ENCODE measurements at places on chromosomes 6 and 20.
A peak's percentile ranks its signal among the peaks of the same experiment; 100 is the strongest.

GRCh38 chr20:62984666-62985443 lies 21.9 kb downstream of the BHLHE23 start:
- no peak for DNase-seq

DNA sequence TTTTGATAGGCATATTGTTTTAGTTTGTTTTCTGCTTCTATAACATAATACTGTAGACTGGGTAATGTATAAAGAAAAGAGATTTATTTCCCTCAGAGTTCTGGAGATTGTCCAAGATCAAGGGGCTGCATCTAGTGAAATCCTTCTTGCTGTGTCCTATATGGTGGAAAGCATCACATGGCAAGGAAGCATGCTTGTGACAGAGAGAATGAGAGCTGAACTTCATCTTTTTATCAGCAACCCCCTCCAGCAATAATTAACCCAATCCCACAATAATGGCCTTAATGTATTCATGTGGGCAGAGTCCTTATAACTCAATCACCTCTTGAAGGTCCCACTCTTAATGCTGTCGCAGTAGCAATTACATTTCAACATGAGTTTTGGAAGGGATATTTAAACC lies 141.4 kb downstream of the CENPW start:
- no peak for DNase-seq

DNA sequence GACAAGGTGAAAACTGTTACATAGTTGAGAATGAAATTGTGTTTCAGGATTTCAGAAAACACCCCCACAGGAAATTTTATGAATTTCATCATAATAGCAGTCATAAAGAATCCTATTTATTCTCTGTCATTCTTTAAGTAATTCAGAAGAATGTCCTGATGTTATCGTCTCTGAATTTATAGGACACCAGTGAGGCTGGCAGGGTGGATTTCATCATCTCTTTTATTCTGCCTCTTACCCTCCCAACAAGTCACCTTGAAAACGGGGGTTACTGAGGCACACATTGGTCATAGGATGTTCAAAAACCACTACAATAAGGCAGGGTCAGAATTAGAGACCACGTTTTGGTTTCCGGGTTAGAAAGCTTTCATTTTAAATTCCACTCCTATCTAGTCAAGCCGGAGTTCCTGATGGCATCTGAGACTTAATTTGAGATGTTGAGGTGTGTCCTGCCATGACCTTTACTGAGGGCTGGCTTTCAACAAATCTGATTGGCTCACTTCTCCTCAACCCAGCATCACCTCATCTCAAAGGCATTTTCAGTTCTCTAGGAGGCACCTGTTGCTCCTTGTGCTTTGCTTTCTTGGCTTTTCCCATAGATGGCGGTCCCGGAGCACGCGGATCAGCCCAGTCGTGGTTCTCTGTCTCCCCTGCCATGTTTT lies 230.6 kb upstream of the SUPT3H start:
- DNase-seq, result no peak

DNA sequence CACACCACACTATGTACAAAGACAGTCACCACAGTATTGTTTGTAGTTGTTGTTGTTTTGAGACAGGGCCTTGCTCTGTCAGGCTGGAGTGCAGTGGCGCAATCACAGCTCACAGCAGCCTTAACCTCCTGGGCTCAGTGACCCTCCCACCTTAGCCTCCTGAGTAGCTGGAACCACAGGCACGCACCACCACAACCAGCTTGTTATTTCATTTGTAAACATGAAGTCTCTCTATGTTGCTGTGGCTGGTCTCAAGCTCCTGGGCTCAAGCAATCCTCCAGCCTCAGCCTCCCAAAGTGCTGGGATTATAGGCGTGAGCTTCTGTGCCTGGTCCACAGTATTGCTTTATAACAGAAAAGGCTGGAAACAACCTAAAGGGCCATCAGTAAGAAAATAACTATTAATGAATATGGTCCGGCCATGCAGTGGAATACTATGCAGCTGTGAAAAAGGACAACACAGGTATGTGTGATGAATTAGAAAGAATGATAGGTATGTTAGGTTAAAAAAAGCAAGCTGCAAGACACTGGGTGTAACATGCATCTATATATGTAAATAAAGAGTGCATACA lies 30.0 kb upstream of the PTGIS start:
- DNase-seq, result no peak

DNA sequence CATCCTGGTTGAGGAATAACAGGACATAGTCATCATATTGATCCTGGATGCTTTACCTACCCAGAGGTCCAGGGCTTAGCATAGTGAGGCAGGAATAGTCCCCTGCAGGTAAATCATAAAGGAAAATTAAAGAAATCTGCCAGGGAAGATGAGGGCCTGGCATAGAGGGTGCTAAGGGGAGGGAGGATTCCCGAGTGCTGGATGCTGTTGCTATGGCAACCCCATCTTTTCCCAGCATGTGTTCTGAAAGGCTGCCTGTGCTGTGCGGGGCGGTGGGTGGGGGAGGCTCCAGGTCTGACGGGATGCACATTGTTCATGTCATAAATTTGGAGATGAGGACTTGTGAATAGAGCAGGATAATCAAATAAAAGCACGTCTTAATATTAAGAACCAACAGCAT lies 212.6 kb upstream of the PCSK2 start:
- DNase-seq, result no peak

DNA sequence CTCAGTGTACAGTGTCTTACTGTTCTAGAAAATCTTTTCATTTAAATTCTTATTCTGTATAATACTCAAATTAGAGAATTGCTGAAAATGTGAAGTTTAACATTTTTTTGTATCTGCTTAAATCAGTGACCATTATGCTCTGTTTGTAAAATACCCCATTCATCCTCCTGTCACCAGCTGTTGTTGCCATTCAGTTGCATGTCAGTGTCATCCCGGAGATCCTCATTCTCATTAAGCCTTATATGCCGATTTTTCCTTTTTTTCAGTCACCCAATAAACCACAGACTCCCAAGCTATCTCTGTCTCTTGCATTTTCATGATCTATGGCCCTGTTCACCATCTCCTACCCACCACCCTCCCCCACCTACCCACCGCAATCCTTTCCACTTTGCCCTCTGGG lies 20.4 kb downstream of the GTF2H5 start:
- no peak for DNase-seq

- peak; percentile 24 for DNase-seq
These were observed 289.9 kb downstream of the CD109 start for GRCh38 chr6:73985891-73986290.
